ENCODE measurements at places on chromosomes 1 and 21.

DNA sequence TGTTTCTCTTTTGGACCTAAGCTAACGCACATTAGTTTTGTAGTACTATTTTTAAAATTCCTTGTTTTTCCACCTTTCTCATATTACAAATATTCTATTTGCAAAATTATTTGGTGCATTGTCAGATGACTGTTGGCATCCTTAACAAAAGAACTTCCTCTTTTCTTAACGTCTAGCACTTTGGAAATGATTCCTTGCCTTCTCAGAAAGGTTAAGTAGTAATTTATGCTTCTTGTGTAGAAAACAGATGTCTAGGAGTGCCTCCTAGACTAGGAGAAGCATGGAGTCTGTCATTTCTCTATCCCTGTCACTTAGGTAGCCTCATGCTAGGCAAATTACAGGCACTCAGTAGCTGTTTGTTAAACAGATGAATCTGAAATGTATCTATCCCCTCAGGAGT, 64.4 kb downstream of the HSPA13 start:
- DNase-seq = no peak

DNA sequence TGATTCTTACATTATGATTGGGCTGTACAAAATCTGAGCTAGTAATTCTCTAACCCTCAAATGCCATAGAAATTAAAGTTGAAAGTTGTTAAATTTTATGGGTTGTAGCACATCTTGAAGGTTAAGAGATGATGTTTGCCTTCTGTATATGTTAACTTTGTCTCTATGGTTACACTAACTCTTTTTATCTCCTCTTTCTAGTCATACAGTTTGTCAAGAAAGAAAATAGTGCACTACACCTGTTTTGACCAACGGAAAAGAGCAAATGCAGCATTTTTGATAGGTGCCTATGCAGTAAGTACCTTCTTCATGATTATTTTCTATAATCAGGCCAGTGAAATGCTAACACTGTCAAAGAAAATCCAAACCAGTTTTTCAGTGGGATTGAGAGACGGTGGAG, 38.2 kb downstream of the CDC14A start:
- DNase-seq = no peak

- DNase-seq = no peak
These were observed 566.1 kb downstream of the PTPRU start for GRCh38 chr1:29802181-29803068.

GRCh38 chr1:235009561-235010306, 118.9 kb downstream of the TOMM20 start:
- no peak for DNase-seq

DNA sequence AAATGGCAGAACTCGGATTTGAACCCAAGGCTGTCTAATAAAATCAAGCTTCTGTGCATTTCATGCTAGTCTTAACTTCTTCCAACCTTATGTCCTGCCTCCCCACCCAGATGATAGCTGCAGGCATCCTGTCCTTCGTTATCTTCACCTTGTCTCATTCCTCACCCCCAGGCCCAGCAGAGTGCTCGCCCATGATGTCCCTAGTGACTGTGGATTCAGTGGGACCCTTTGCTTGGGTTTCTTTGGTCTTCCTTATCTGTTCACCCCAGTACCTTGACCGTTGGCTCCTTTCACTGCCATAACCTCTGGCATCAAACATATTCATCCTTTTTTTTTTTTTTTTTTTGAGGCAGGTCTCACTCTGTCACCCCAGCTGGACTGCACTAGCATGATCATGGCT, 5.6 kb upstream of the BSDC1 start:
- no peak for DNase-seq

DNA sequence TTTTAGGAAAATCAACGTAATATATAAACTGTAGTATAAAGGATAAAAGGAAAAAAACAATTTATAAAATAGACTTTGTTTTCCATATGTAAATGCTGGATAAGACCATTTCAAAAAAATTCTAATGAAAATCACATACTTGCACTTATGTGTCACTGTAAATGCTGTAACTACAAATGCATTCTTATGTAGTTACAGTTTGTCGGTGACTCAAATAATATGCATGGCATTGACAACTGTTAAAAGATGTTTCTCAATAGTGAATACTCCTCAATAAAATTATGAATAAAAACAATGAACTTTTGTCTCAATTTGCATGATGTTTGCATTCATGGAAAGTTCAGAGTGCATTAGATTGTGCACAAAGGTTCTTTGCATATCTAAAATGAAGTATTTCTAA, 614.0 kb upstream of the CHRM3 start:
- no peak for DNase-seq

DNA sequence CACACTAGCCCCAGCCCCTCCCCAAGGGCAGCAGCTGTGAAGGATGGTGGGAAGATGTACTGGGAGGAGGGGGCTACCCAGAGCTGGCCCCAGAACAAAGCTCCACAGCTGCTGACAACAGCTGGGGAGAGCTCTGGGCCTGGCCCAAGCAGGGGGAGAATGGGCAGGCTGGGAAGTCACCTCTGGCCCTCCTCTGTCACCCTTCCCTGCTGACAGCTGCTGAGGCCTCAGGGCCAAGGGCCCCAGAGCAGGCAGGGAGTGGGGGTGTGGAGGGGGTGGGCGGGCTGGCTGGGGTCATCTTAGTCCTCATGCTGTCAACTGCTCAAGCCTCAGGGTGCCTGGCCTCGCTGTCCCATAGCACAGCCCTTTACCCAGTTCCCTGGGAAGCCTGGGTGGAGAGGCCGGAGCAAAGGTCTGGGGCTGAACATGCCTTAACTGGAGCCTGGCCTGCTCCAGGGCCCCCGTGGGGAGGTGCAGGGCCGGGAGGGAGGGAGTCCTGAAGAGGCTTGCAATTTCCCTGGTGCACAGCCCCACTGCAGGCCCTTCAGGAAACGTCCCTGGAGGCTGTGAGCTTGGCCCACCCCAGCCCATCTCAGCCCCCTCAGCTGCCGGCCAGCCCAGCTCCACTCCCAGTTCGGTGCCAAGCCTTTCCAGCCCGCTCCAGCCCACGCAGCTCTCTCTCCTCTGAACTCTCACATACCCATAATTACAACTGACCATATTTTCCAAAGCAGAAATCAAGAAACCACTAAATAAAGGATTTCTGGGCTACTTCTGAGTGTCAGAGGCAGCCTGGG, 25.7 kb downstream of the HSPG2 start:
- DNase-seq = no peak

DNA sequence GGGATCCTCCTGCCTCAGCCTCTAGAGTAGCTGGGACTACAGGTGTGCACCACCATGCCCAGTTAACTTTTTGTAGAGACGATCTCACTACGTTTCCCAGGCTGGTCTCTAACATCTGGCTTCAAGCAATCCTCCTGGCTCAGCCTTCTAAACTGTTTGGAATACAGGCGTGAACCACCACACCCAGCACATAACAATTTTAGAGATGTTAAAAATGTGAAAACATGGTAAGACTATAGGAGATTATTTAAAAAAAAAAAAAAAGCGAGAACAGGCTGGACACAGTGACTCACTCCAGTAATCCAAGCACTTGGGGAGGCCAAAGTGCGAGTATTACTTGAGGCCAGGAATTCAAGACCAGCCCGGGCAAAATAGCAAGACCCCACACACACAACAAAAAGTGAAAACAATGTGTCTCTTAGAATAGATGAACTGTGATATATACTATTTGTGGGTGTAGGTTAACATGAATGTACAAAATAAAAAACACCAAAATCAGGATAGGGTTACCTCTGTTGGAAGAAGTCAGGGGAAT, 19.6 kb downstream of the CCDC18 start:
- DNase-seq = no peak

DNA sequence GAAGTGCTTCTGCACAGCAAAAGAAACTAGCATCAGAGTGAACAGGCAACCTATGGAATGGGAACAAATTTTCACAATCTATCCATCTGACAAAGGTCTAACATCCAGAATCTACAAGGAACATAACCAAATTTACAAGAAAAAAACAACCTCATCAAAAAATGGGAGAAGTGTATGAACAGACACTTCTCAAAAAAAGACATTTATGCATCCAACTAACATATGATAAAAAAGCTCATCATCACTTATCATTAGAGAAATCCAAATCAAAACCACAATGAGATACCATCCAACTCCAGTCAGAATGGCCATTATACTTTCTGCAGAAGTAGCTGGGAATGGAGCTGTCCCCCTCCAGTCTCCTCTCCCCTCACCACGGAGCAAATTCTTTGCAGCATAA, 2.9 kb upstream of the OR2M3 start:
- no peak for DNase-seq
